PC-3 (cell line): ENCODE measurements at places on chromosomes 6 and 20. TPM values are rescaled to one million over a fixed set of nuclear protein-coding genes. Genes with fewer than 3 reads are reported as not detected.

The PMEPA1 gene
- total RNA-seq = 21.9 and 29.3 TPM in 2 replicates

The AVP gene
- not detected in 2 replicates for total RNA-seq

- no peak for DNase-seq
- H3K27ac ChIP-seq = no peak overlapping the region
- H3K4me3 ChIP-seq = no peak overlapping the region
Measured at GRCh38 chr6:22940581-22941290, 371.4 kb downstream of the HDGFL1 start.

- H3K4me3 ChIP-seq = no peak overlapping the region
- no peaks in the 10 kb centered on the region for H3K4me1 ChIP-seq
- no peaks in the 10 kb centered on the region for H3K36me3 ChIP-seq
- no peak overlapping the region for H3K27ac ChIP-seq
- no peak for DNase-seq
Measured at GRCh38 chr20:24828992-24829648, 119.9 kb upstream of the CST7 start.

DNA sequence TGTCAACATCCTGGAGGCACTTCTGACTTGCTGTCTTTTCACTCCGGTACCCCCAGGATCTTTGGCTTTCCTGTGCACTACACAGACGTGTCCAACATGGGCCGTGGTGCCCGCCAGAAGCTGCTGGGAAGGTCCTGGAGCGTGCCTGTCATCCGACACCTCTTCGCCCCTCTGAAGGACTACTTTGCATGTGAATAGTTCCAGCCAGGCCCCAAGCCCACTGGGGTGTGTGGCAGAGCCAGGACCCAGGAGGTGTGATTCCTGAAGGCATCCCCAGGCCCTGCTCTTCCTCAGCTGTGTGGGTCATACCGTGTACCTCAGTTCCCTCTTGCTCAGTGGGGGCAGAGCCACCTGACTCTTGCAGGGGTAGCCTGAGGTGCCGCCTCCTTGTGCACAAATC lies 12.0 kb upstream of the MAPRE1 start:
- DNase-seq = no peak
- H3K27me3 ChIP-seq = no peaks in the 10 kb centered on the region
- no peak overlapping the region for H3K27ac ChIP-seq
- H3K4me1 ChIP-seq = no peaks in the 10 kb centered on the region
- no peak overlapping the region for H3K4me3 ChIP-seq
- H3K36me3 ChIP-seq = peaks cover 9% of the 10 kb centered on the region; the same call in 1 of the 2 replicates

GRCh38 chr20:50302341-50303057 lies 111.9 kb downstream of the CEBPB start:
- DNase-seq = peak; percentile 35
- H3K27ac ChIP-seq = no peak overlapping the region
- peaks cover 10% of the 10 kb centered on the region for H3K4me1 ChIP-seq
- no peaks in the 10 kb centered on the region for H3K27me3 ChIP-seq
